ENCODE measurements at places on chromosomes 16 and 17. TPM values are rescaled to one million over a fixed set of nuclear protein-coding genes. Genes with fewer than 3 reads are reported as not detected.
A peak's percentile ranks its signal among the peaks of the same experiment; 100 is the strongest.

The ANKRD40 gene
- total RNA-seq = 43.8 TPM

The EPX gene
- total RNA-seq = not detected

The PRR15L gene
- total RNA-seq = 0.47 TPM

The HID1 gene
- 8.2 TPM for total RNA-seq

The TBC1D3G gene
- total RNA-seq = not detected

The CACNA1G gene
- 5.7 TPM for total RNA-seq

The CRHR1 gene
- total RNA-seq = not detected

The UTS2R gene
- total RNA-seq = 0.32 TPM

The MT1F gene
- 7.9 TPM for total RNA-seq

The NQO1 gene
- total RNA-seq = 36.3 TPM

The TNP2 gene
- total RNA-seq = not detected

The METRN gene
- 53.7 TPM for total RNA-seq

The SLC35G6 gene
- total RNA-seq = not detected

The MILR1 gene
- 5.0 TPM for total RNA-seq

The PRSS22 gene
- not detected for total RNA-seq

- no peak for DNase-seq
These were observed 59.9 kb downstream of the OR1D5 start for GRCh38 chr17:3003296-3004149.

- no peak for DNase-seq
These were observed 96.6 kb downstream of the CYB561 start for GRCh38 chr17:63349478-63350000.

- no peak for DNase-seq
These were observed 23.7 kb downstream of the GPR142 start for GRCh38 chr17:74390680-74391653.

DNA sequence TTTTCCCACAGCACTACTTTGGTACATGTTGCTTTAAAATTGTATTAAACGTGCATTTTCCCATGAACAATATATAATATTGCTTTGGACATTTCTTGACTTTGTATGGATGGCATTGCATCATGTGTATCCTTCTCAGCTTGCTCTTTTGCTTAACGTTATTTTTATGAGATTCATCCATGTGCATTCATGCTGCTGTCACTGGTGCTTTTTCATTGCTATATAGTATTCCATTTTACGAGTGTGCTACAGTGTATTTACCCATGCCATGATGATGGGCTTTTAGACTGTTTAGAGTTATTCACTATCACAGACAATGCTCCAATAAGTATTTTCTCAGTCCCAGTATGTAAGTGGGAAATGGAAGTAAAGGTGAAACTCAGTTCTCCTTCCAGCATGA is 195.2 kb upstream of the COX10 start:
- DNase-seq = no peak

DNA sequence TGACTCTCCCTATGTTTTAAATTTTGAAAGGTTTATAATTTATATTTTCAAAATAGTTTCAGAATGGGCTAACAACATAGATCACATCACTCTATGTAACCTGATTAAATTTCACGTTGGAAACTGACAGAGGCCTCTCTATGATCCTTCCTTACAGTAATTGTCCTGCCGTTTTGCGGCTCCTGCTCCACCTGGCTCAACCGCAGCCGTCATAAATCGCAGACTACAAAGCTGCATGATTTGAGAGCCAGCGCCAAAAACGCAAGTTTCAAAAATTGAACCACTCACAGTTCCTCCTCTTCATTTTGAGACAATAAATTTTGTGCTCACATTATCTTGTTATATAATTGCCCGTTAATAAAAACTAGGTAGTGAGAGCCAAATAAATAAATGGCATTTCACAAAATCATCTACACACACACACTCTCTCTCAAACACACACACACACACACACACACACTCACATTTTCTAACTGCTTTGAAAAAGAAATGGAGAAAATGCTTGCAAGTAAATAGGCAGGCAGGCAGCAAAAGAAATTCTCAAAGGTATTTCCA is 263.1 kb upstream of the PSMD7 start:
- DNase-seq = no peak

- DNase-seq = no peak
These were observed 11.3 kb downstream of the PRSS22 start for GRCh38 chr16:2846511-2847310.

DNA sequence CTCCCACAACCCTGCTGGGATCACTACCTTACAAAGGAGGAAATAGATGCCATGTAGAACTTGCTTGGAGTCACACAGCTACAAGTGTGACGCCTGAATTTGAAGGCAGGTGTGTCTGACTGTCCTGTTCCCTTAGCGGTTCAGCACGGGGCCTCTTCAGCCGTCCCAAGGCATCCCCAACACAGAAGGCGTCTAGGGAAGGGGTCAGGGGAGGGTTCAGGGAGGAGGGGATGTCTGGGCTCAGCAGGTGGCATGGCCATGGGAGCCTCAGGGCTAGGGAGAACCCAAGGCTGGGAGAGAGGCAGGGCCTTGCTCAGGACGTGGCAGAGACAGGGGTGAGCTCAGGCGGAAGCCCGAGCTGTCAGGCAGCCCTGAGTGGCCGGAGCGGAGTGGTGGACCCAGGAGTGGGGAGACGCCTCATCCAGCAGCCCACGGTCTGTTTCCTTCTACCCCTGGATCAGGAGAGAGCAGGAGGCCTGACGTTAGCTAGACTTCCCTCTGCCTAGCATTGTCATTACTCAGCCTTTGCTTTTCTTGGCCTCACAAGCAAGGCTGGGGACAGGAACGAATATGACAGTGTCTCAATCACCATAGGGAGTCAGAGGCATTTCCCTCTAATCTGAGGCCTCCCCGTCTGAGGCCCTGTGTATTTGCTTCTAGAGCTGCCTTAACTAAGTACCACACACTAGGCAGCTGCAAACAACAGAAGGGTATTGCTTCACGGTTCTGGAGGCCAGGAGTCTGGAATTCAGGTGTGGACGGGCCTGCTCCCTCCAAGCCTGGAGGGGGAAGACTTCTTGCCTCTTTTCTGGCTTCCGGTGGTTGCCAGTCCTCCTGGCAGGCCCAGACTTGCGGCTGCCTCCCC is 31.3 kb upstream of the ANKRD40CL start:
- DNase-seq = no peak

DNA sequence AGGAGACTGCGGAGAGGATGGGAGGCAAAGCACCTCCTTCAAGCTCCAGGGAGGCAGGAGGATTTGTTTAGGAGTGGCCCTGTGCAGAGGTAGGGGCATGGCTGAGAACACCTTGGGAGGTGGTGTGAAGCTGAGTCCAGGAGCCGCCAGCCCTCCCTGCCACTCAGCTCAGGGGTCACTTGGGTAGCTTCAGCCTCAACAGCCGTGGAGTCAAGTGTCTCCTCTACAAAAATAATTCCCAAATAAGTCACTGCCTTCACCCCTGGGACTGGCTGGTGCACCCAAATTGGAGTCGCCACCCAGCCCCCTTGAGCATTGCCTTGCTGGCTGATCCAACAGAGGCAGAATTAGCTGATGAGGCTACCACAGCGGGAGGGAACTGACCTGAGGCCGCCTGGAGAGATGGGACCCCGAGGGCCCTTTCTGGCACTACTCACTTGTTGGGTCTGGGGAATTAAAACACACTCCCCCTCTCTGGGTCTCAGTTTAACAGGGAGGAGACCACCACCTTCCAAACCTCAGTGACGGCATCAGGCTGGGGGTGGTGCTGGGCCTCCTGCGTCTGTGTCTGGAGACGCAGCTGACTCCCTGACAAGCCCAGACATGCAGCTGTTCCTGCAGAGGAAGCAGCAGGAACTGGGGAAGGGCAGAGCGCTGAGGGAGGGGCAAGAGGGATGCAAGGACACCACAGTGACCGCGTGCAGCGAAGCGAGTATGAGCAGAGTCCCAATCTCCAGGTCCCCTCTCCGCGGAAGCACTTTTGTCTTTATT is 87.9 kb upstream of the TOB1 start:
- no peak for DNase-seq

- DNase-seq = no peak
These were observed 4.3 kb downstream of the USP32 start for GRCh38 chr17:60387666-60388065.

GRCh38 chr16:48958681-48959080 is 323.0 kb downstream of the CBLN1 start:
- no peak for DNase-seq

DNA sequence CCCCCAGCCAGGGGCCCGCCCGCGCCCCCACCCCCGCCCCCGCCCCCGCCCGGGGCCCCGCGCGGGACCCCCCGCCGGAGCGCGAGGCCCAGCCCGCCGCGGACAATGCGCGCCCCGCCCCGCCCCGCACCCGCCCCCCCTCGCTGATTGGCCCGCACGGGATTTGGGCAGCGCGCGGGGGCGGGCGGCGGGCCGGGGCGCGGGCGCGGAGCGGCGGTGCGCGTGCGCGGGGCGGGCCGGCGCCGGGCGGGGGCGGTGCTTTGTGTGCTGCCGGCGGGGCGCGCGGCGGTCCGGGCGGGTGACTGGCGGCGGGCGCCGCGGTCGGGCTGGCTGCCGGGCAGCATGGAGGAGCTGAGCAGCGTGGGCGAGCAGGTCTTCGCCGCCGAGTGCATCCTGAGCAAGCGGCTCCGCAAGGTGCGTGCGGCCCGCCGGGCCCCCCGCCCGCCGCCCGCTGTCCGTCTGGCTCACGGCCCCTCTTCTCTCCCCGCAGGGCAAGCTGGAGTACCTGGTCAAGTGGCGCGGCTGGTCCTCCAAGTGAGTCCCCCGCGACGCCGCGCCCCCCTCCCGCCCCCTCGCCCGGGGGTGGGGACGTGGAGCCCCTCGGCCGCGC is at the start of gene CBX2:
TSS of gene CBX2 (plus strand) at position 255 of the 610 bp plus-strand sequence. CDS start at position 343, 88 bp downstream.
- peak; percentile 81 for DNase-seq

GRCh38 chr17:68812876-68813584 is 142.2 kb downstream of the ABCA8 start:
- no peak for DNase-seq

DNA sequence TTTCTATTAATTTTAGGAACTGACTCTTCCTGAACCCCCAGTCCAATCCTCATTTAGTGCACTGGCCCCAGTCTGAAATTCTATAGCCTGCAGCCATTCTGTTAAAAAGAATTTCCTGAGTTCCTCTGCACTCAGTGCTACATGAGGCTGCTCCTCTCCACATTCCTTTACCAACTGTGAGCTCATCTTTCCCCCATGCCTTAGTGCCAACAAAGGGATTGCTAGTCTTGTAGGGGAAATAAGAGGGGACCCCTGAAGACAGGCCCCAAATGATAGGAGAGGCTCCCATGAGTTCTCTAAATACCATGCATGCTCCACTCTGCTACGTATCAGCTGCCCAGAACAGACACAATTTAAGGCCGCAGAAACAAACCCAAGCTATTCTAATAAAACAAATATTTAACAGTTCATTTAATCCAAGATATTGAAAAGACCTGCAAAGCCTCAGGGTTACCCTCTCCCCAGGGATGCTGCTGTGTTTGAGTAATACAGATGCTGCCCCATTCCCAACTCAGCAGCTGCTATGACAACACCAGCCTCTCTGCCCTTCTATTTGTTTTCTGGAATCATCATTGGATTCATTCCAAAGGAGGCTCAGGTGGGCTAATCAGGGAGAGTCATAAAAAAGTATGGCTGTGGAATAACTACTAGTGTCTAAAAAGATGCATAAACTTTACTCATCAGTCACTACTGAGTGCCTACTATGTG is 228.5 kb downstream of the TOX3 start:
- no peak for DNase-seq

DNA sequence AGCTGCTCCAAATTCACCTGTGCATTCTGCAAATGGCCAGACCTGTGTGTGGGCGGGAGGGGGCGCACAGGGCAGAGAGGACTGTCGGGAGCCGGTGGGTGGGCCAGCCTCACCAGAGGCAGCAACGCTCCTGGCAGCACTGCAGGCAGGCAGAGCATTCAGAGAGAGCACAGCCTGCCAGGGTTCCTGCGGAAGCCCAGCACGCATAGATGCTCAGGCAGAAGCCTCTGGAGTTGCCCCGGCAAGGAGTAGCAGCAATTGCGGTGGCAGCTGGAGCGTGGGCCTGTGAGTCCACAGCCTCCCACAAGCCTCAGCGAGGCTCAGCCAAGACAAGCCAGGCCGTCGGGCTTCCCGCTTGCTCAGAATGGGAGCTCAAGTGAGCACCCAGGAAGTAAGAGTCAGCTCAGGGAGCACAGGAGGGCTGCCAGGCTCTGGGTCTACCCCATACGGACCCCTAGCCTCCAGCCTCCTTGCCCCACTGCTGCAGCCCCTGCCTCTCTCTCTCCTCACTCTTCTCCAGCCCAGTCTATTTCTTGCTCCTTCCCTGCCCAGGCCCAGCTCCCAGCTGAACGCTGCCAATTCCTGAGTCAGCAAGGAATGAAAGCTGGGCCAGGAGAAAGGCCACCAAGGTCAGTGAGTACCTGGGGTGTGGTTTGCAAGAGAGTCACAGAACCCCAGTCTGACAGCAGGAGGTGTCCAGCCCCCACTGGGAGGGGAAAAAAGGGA is 9.6 kb downstream of the EMC6 start:
- DNase-seq = no peak

DNA sequence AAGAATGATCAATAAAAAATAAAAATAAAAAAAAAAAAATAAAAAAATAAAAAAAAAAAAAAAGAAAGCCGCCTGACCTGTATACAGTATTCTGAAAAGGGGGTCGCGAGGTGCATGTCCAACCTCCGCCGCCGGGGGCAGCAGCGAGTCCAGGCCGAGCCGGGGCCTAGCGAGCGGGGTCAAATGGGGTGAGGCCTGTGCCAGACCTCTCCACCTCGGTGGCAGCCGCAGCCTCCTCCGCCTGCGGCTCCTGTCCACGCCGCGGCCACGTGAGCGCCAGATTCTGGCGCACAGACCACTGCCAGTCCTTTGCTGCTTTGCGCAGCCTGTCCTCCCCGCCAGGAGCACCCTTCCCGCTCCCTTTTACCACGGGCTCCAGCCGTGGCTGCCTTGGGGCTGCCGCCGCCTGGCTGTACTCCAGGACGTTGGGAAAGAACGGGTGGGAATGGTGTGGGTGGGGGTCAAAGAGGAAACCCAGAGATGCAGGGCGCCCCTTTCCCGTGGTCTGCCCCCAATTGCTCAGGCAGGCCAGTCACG is 2.4 kb upstream of the BCKDK start:
- peak; percentile 89 for DNase-seq

GRCh38 chr17:76150712-76151622 is 9.9 kb upstream of the FOXJ1 start:
- no peak for DNase-seq

DNA sequence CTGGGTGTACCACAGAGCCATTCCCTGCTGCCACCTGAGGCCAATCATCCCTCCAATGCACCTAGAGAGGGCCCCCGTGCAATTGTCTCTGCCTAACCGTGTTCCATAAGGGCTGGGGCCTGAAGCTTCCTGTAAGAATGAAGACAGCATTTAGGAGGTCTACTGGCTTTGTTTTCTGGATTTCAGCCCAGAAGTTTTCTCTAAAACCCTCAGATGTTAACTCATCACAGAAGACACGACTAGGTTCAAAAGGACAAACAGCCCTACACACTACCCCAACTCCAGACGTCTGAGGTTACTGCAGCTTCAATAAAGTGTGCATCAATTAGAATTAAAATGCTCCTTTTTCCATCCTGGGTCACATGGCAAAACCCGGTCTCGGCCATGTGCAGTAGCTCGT is 10.8 kb upstream of the DRG2 start:
- DNase-seq = no peak

DNA sequence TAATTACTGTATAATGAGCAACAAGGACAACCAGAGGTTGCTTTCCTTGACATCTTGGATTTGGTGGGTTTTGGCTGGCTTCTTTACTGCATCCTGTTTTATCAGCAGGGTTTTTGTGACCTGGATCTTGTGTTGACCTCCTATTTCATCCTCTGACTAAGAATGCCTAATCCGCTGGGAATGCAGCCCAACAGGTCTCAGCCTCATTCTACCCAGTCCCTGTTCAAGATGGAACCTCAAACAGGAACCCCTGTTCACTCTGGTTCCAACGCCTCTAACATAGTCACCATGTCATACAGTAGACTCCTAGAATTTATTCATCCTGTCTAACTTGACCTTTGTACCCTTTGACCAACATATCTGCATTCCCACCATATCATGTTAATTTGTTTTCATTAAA is 183.8 kb upstream of the SOX9 start:
- DNase-seq = no peak

- no peak for DNase-seq
These were observed 398 bp downstream of the LGALS9 start for GRCh38 chr17:27631411-27631760.

All from left cardiac atrium (tissue), 4 donors.